GM03348 (cell line): ENCODE measurements at places on chromosomes 5 and 9.

DNA sequence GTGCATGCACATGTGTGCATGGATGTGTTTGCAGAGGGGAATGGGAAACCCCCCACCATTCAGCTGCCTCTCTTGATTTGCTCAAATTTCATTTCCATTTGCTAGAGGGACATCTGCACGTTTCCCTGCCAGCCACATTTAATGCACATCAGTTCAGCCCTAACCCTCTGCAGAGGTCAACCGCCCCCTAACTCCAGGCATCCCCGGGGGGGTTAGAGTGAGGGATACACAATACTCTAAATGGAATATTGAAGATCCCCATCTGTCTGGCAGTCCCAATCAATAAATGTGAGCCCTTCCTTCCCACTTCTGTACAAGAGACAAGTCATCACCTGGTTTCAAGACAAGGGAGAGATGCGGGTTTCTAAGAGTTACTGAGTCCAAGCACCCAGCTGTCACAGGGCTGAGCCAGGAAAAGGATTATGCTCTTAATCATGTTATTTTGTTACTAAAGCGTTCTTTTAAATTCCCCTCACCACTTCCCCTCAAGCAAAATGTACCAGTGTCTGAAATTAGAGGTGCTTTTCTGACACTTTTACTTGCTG, 134.1 kb downstream of the SEMA6A start:
- no peak for DNase-seq

- peak; percentile 66 for DNase-seq
Measured at GRCh38 chr5:142981886-142982820, 212.0 kb downstream of the ARHGAP26 start.

GRCh38 chr9:137299203-137299565, 2.9 kb downstream of the NRARP start:
- DNase-seq = no peak

DNA sequence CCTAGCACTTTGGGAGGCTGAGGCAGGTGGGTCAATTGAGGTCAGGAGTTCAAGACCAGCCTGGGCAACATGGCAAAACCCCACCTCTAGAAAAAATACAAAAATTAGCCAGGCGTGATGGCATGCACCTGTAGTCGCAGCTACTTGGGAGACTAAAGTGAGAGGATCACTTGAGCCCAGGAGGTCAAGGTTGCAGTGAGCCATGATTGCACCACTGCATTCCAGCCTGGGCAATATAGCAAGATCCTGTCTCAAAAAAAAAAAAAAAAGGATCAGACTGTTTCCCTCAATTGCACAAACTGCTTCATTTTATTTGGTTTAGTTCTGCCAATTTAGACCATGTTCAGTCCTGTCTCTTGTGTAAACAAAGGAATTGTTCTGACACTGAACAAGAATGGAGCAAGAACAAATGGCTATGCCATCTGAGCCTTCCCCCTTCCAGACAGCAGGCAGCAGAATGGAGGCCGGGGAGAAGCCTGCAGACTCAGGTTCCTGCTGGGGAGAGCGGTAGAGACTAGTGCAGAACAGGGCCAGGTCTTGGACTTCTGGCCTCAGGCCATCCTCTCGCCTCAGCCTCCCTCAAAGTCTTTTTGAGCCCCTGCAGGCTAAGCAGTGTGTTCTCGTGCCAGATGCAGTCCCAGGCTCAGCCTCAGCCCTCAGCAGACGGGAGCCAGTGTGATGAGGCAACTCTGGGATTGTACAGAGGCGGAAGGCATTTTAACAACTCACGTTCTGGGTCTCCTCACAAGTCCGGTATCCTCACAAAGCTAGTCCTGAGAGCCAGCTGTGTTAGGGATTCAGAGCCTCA, 18.2 kb downstream of the HNRNPH1 start:
- peak; percentile 62 for DNase-seq

GRCh38 chr9:114856942-114857315, 51.1 kb upstream of the TNFSF15 start:
- no peak for DNase-seq
